ENCODE measurements at places on chromosomes 5 and 9. TPM values are rescaled to one million over a fixed set of nuclear protein-coding genes. Genes with fewer than 3 reads are reported as not detected.

The SPATA31C1 gene
- not detected for total RNA-seq

The DDX4 gene
- total RNA-seq, result not detected

The PLAC8L1 gene
- total RNA-seq, result not detected

DNA sequence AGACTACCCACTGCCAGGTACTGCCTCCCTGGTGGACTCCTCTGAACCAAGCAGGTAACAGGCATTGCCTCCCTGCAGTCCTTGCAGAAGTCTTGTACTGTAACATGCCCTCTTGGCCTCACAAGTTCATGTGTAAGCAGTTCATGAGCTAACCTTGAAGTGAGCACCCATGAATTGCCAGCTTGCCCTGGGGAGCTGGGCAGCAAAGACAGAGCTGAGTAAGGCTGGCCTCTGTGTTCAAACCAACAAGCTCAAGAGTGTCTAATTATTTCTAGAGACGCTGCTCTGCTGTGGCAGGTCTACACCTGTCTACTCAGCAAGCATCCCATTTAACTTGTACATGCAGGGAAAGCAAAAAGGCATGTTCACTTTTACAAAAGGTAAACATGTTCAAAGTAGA lies 113.5 kb downstream of the FEM1C start:
- no peaks in the 10 kb centered on the region for H3K36me3 ChIP-seq
- DNase-seq, result no peak
- H3K27me3 ChIP-seq, result no peaks in the 10 kb centered on the region
- no peak overlapping the region for H3K27ac ChIP-seq
- peaks cover 19% of the 10 kb centered on the region for H3K4me1 ChIP-seq

- DNase-seq, result peak; percentile 72
- no peaks in the 10 kb centered on the region for H3K36me3 ChIP-seq
- peak overlapping the region; percentile 84 for H3K27ac ChIP-seq
- no peaks in the 10 kb centered on the region for H3K27me3 ChIP-seq
- H3K4me1 ChIP-seq, result peaks cover 40% of the 10 kb centered on the region
- no peak overlapping the region for H3K4me3 ChIP-seq
Observed at GRCh38 chr5:54646356-54647101, 129.0 kb downstream of the SNX18 start.

DNA sequence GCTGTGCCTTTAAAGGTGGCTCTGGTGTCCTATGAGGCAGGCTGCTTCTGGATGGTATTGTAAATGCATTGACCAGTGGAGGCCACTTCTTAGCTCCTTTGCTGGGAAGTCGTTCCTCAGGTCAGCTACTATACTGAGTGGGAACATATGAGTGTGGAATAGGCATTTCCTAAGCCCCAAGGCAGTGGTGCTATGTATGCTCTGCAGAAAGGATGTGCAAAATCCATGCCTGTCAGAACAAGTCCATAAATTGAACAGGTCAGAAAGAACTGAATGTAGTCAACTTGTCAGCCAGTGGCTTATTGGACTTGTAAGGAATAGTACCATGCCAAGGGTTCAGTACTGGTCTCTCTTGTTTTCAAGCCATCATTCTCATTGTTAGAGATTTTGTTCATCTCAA lies 216.4 kb downstream of the CDH10 start:
- no peak overlapping the region for H3K27ac ChIP-seq
- H3K36me3 ChIP-seq, result no peaks in the 10 kb centered on the region
- H3K4me3 ChIP-seq, result no peak overlapping the region
- H3K27me3 ChIP-seq, result no peaks in the 10 kb centered on the region
- no peaks in the 10 kb centered on the region for H3K4me1 ChIP-seq

DNA sequence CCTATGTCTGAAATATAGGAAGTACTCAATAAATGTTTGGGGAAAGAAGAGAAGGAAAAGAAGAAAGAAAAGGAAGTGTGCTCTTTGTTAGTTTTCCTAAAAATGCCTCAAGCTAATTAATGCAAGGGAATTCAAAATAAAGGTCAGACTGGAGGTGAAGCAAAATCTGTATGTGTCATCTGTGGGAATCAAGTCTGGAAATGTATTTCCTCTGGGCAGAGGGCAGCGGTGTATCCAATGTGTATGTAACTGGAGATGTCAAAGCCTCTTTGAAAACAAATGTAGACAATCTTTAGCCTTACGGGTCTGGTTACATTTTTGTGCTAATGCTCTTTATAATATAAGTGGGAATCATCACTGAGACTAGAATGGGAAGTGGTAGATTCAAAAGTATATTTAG lies 471.4 kb downstream of the MAN2A1 start:
- H3K36me3 ChIP-seq, result no peaks in the 10 kb centered on the region
- H3K4me1 ChIP-seq, result no peaks in the 10 kb centered on the region
- H3K27ac ChIP-seq, result no peak overlapping the region
- H3K4me3 ChIP-seq, result no peak overlapping the region
- H3K27me3 ChIP-seq, result no peaks in the 10 kb centered on the region
- DNase-seq, result no peak
